ENCODE measurements at places on chromosomes 7 and 10.

DNA sequence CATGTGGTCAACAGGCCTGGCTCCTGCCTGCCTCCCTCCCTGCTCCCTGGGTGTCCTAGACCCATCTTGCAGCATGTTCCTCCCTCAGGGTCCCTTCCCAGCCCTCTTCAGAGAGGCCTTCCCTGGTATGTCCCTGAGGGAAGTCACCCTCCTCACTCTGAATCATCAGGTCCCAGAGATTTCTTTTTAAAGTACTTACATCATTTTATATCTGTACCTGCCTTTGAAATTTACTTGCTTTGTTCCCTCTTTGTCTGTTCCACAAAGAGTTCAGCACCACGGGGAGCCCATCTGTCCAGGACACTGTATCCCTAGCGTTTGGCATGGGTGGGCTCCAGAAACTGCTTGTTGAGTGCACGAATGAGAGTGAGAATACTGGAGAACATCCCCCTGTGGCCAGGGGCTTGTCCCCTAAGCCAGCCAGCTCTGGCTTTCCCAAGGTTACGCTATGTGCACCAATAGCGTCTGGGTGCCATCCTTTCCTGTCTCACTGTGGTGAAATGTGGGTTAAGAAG is 50.6 kb upstream of the IGFBP3 start:
- DNase-seq: no peak

DNA sequence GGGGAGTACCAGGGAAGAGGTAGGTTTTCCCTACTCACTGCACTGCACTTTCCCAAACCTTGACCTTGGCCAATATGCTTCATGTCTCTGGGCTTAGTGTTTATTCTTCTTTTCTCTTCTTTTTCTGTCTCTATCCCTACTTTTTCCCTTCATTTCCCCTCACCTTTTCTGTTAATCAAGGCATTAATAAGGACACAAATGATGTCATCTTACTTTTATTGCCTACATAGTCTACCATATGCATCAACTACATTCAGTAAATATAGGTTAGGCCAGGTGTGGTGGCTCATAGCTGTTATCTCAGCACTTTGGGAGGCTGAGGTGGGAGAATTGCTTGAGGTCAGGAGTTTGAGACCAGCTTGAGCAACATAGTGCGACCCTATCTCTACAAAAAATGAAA is 13.0 kb upstream of the ZNF503 start:
- no peak for DNase-seq

- DNase-seq: no peak
Measured at GRCh38 chr7:90857603-90858002, 261.5 kb downstream of the CDK14 start.

- peak; percentile 16 for DNase-seq
Measured at GRCh38 chr7:121305109-121305508, 23.7 kb upstream of the WNT16 start.

- DNase-seq: peak; percentile 23
Measured at GRCh38 chr7:69095649-69096048, 502.6 kb upstream of the AUTS2 start.

DNA sequence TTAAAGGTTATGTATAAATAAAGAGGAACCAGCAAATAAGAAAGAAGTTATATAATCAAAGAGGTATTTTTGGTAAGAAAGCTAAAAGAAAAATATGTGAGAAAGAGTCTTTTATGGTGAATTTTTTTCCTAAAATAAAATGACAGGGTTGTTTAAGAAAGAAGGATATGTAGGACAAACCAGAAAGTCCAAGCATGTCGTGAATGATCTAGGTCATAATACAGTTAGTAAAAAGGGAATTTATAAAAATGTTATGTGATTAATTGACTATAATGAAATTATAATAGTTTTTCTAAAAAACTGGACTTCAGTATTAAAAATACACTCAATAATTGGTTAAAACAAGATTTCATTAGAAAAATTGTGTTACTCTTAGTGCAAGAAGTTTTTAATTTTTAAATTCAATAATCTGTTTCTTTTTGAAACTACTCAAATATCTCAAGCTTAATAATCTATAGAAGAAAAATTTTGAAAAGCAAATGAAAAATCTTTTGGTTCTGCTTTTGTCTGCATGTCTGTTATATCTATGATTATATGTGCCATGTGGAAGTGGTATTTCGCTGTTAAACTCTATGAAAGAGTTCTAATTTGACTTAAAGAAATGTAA is 23.3 kb downstream of the AVL9 start:
- DNase-seq: peak; percentile 77

- DNase-seq: no peak
Measured at GRCh38 chr7:158824028-158824427, 5.3 kb downstream of the ESYT2 start.

Data from astrocyte (in vitro differentiated cells and primary cell).